NCI-H748 treated with DMSO at 0.1 percent for 48 hours (cell line): ENCODE measurements at places on chromosomes 12 and 14.

DNA sequence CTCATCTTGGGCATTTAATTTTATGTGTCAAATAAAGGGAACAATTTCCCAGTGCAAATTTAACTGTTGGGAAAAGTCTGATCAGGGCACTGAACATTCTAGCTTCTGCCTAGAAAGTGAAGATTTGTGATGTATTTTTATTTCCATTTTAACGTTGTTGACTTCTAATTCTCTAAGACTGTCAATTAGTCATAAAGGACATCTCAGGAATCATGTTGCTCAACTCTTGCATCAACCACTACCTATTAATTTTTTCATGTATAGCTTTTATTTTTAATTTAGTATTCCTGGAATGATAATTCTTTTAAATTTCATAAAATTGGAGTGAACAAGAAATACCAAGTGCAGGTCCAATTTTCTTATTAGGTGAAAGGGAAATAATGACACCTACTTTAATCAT is 87.9 kb upstream of the METAP2 start:
- DNase-seq = no peak

- no peak for DNase-seq
Measured at GRCh38 chr12:46657453-46658411, 168.1 kb downstream of the SLC38A4 start.

DNA sequence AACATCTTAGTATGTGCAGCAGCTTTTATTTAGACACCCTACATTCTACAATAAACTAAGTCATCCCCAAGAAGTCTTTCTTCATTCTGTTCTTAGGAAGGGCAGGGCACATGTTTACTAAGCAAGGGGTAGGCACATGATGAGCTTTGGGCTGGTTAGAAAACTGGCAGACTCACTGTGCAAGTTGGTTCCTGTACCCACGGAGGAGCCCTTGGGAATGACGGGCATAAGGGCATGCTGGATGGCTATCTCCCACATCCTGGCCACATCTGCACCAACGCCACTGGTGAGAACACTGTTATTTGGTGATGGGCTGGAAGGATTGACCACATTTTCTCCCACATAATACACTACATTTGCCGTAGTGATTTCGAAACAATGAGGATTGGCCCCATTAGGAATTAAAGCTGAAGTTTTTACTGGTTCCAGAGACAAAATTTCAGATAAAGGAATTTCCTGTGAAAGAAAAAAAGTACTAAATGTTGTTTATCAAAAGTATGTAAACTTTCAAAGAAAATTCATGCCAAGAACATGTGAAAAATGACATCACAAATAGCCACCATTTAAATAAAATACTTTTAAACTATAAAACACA is 297.0 kb downstream of the PRKD1 start:
- DNase-seq = no peak

- no peak for DNase-seq
Measured at GRCh38 chr14:73661872-73662271, 17.1 kb downstream of the DNAL1 start.

GRCh38 chr12:24488091-24488596 is 460.8 kb downstream of the BCAT1 start:
- no peak for DNase-seq

GRCh38 chr14:51022769-51023168 is 72.1 kb downstream of the TRIM9 start:
- no peak for DNase-seq

GRCh38 chr12:103050273-103050672 is 92.8 kb downstream of the ASCL1 start:
- no peak for DNase-seq

GRCh38 chr12:16560273-16560672 is 45.7 kb downstream of the LMO3 start:
- no peak for DNase-seq

- no peak for DNase-seq
Measured at GRCh38 chr12:24066865-24067264, 117.4 kb upstream of the SOX5 start.

DNA sequence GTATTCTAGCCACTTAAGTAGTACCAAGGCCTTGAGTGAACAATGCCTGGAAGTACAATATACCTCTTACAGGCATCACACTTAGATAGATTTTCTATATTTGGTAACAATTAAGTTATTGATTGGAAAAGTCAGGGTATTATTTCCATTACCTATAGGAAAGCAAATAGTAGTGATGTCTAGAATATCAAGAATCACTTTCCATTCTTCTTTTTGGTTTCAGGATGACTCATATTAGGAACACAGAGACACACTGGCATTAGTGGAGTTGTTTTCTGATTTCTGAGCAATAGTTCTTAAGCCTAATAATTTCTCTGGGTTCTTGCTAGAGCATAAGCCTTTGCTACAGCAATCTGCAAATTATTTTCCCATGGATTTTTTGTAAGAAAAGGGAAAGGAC is 1640.0 kb upstream of the SEL1L start:
- DNase-seq = no peak

DNA sequence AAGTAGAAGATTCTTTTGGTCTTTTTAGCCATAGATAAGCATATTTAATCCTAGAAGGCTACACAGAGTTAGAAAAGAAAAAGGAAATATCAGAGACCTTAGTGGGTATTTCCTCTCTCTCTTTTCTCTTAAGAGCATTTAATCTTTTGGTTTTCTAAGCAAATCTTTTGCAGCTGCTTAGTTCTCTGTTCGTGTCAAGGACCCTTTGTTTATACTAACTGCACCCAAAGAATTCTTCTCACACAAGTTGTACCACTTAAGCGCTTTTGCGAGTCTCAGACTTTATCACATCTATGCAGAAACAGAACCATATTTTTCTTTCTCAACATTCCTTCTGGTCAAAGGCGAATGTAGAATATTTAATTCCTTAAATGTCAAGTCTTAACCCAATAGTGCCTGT is 17.9 kb upstream of the NID2 start:
- no peak for DNase-seq

- DNase-seq = no peak
Measured at GRCh38 chr12:72293701-72294100, 21.5 kb downstream of the TRHDE start.

DNA sequence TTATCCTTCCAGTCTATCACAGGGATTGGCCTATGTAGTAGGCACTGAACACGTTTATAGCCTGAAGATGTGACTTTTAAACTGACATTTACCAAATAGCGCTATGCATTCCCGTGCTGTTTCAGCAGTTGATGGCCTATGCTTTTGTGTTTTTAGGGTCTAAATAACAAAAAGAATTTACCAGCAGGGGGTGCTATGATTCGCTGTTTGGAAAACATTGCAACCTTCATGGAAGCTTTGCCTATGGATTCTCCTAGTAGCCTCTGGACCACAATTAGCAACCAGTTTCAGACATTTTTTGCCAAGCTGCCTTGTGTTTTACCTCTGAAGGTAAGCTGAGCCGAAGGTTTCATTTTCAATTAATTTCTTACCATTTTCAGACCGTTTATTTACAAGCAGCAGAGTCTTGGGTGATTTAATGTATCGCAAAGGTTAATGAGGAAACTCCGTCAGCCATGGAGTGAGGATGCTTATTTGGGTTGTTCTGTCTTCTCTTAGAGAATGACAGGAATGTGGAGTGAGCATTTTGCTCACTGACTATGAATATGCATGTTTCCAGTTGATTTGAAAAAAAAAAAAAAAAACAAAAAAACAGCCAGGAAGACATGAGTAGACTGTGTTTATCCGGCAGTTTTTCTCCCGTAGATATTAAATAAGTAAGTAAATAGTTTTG is 133.1 kb downstream of the PRIMA1 start:
- DNase-seq = peak; percentile 31

GRCh38 chr12:113537046-113537750 is 65.5 kb upstream of the LHX5 start:
- DNase-seq = no peak

- DNase-seq = no peak
Measured at GRCh38 chr12:11615481-11615880, 34.0 kb upstream of the ETV6 start.

- DNase-seq = no peak
Measured at GRCh38 chr14:61128382-61129167, 147.5 kb downstream of the SLC38A6 start.

- DNase-seq = no peak
Measured at GRCh38 chr14:90544566-90544965, 147.7 kb downstream of the CALM1 start.

DNA sequence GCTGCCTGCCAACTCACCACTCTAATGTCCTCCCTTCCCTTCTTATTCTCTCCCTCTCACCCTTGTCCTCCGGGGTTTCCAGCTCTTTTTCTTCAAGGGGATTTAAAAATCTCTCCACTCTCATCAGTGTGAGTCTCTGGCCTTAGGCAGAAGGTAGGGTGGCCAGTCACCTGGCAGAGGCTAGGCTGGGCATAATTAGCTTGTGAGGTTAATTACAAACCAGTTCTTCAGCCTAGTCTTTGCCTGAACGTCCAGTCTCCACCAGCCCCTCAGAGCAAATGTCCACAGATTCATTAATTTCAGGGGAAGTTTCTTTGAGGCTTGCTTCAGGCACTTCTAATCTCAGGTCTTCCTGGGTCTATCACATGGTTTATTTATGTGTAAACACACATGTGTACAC is 6.7 kb downstream of the KRT7 start:
- DNase-seq = no peak

DNA sequence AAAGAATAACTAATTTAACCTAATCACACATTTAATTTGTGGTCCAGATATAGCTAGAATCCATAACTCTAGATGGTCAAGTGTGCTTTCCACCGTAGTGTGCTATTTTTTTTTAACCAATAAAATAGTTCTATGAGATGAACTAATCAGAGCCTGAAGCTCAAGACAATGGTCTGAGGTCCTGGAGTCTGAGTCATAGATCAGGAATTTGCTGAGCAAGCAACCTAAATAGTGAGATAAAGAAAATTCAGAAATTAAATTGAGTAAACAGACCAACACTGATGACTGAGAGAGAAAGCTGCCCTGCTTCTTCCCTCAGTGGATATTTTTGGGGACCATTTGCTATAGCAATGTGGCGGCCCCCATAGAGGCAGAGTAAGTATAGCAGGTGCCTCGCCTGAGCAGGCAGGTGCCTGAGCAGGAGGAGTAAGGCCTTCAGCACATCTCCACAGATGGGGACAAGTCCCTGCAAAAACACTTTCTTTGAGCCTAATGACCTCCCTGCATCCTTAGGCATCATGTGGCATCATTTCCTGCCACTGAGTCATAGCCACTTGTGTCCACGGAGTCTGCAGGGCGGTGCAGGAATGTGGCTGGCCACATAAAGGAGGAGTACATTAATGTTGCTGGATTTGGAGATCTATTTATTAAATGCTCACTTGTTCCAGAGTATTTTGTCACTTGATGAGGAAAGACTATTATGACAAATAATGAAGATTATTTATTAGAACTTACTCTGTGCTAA is 13.9 kb upstream of the CLEC4E start:
- no peak for DNase-seq

- peak; percentile 67 for DNase-seq
Measured at GRCh38 chr12:113334786-113335539, at the start of gene SLC8B1. TSS of gene SLC8B1 (minus strand) at chr12:113335109. CDS start at chr12:113332878, 2,231 bp downstream.

- no peak for DNase-seq
Measured at GRCh38 chr12:57738661-57739237, at the start of gene AGAP2. TSS of gene AGAP2 (minus strand) at chr12:57738742. CDS start at chr12:57738246, 496 bp downstream.

GRCh38 chr14:90487031-90487430 is 90.2 kb downstream of the CALM1 start:
- peak; percentile 86 for DNase-seq

DNA sequence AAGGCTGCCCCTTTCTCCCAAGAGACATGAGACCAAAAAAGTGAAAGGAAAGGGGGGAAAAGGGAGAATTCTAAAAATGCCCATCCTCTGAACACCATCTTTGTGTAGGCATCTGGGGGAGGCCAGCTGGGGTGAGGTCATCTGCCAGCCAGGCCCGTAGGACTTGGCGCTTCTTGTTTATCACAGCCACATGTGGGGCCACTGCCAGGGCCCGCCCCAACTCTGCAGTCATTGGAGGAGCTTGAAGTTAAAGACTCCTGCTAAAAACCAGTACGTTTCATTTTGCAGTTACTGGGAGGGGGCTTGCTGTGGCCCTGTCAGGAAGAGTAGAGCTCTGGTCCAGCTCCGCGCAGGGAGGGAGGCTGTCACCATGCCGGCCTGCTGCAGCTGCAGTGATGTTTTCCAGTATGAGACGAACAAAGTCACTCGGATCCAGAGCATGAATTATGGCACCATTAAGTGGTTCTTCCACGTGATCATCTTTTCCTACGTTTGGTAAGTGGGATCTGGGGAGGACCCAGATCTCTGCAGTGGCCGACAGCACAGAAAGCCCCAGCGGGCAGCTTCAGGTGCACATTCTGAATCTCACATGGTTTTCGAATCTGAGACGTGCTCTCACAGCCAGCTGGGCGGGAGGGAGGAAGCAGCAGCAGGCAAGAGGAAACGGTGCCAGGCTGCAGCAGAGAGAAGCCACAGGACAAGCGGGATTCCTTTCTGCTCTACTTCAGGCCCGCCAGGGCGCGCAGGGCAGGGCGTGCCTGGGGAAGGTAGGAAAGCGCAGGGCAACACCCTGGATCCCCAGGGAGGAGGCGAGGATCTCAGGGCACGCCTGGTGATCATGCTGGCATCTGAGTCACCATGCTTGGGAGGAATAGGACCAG is at the start of gene P2RX7:
TSS of gene P2RX7 (plus strand) at position 276 of the 881 bp plus-strand sequence. CDS start at position 371, 95 bp downstream.
- DNase-seq = no peak

DNA sequence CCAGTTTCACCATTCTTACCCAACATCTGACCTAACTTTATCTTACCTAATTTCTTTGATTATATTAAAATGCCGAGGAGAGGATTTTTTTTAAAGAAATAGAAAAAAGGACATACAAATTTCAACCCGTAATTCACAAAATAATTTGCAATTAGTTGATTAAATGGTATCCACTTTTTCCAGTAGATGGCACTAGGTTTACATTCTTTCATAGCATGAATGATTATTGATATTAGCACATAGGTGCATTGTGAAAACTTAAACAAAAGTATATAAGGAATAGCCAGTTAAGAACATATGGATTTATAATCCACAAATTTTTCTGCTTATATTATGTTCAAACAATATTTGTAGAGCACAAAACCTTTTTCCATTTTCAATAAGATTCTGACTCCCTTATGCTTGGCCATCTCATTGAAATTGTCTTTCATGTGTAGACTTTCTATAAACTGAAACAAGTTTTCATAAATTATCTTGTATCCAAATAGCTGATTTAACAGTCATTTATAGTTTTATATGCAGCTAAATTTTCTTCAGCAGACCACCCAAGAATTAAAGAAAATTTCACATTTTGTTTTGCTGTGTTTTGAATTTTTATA is 35.3 kb downstream of the MSRB3 start:
- DNase-seq = peak; percentile 15

- DNase-seq = no peak
Measured at GRCh38 chr14:96160913-96161310, 43.7 kb upstream of the BDKRB2 start.

DNA sequence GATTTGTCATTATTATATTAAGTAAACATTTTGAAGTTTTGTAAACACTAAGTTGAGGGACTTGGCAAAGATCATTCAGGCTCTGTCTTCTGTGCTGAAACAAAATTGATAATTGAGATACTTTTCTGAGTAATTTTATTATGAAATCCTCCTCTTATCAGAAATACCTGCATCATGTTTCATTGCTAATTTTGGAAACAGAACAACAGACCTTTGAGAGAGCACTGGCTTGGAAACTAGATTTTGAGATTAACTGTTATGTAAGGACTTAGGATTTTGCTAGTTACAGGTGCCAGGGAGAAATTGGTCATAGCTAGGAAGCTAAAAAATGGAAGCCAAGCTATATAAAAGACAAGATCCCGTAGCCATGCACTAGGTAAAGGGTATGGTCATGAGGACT is 201.7 kb upstream of the DCN start:
- DNase-seq = no peak

- DNase-seq = no peak
Measured at GRCh38 chr14:96486705-96487104, 15.5 kb upstream of the PAPOLA start.
